ENCODE measurements at places on chromosomes 6 and 20.

DNA sequence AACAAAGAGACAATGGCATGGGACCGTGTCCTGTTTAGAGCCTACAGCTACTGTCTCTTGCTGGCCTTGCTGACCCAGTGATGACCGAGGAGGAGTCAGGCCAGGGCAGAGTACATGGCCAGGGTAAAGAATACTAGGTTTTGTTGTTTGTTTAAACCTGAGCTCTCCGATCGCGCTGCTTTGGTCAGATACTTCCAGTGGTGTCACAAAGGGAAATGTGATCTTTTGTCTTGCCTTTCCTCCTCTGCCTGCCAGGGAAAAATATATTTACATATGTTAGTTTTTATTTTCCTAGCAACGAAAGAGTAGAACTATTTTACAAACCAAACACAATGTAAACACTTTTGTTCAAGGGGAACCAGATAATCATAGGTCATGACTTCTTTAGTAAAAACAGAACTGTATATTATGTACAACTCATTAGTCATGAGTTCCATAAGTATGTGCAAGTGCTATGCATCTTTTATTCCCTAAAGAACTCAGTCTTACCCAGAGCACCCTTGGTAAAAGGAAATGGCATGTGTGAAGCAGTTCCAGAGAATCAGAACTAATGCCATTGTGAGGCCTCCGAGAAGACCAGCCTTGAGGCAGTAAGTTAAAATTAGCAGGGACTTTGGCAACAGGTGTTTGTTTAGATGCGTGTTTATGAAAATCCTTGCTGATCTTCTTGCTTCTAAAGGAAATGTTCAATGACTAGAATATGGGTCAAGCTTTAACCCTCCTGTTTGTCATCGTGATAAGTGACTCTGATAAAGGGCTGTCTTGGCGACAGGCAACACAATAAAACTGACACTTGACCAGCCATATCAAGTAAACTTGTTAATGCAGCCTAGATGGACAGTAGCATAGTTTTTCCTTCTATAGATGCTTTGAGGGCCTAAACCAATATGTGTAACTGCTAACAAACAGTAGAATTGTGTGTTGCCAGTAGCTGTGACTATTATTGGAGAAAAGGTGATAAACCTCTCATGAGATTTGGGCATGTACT is 204.6 kb downstream of the NKAIN2 start:
- no peak for DNase-seq

- no peak for DNase-seq
These were observed 220.4 kb downstream of the KIF16B start for GRCh38 chr20:16352751-16353416.

DNA sequence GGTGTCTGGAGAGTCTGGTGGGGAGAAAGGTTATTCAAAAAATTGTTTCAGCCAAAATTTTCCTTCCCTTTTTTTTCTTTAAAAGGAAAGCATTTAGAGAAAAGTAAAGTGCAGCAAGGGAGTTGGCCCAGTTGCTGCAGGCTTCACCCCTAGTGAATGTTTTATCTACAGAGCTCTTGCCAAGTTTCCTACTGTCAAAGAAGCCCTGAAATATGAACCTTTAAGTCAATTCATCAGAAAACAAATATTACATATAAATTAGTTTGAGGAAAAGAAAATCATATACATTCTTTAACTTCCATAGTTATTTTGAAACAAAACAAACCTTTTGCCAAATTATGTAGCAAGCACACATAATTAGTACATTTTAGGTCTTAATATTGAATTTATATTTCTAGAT is 25.0 kb upstream of the HMGCLL1 start:
- DNase-seq: no peak

GRCh38 chr6:3919130-3919628 is 70.0 kb downstream of the FAM50B start:
- DNase-seq: no peak

DNA sequence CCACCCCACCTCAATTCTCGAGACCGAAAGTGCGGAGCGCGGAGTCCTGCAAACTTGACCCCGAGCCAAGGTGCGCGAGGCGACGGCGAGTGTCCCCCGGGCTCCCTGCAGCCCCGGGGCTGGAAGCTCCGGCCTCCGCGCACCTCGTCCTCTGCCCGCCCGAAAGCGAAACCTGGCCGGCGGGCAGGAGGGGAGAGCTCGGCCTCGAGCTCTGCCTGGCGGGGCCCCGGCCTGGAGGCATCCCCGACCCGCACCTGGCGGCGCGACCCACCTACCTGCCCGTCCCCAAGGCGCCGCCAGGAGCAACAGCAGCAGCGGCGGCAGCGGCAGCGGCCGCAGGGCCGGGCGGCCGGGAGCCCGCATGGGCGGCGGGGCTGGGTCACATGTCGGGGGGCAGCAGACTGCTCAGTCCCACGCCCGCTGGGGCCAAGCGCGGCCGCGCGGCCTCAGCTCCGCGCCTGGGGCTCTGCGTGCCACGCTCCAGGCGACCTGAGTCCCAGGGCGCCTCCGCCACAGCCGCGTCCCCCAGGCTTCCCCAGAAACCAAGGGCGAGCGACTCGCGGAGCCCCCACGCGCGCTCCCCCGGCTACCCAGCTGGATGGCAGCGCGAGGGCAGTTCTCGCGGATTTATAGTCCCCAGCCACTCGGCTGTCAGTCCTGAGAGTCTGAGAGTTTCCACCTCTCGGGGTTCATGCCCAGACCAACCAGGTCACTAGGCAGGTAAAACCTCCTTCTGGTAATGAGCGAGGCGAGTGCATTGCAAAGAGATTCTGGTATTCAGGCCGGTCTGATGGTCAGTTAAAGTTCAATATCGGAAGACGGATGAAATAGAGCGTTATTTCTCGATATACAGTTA is at the start of gene IL20RA:
Gene IL20RA, minus strand, starts transcription at position 600 of the 856 bp plus-strand sequence. Its CDS starts 237 bp downstream, at position 363.
- DNase-seq: no peak

GRCh38 chr6:101422811-101423210 is 29.3 kb downstream of the GRIK2 start:
- no peak for DNase-seq

DNA sequence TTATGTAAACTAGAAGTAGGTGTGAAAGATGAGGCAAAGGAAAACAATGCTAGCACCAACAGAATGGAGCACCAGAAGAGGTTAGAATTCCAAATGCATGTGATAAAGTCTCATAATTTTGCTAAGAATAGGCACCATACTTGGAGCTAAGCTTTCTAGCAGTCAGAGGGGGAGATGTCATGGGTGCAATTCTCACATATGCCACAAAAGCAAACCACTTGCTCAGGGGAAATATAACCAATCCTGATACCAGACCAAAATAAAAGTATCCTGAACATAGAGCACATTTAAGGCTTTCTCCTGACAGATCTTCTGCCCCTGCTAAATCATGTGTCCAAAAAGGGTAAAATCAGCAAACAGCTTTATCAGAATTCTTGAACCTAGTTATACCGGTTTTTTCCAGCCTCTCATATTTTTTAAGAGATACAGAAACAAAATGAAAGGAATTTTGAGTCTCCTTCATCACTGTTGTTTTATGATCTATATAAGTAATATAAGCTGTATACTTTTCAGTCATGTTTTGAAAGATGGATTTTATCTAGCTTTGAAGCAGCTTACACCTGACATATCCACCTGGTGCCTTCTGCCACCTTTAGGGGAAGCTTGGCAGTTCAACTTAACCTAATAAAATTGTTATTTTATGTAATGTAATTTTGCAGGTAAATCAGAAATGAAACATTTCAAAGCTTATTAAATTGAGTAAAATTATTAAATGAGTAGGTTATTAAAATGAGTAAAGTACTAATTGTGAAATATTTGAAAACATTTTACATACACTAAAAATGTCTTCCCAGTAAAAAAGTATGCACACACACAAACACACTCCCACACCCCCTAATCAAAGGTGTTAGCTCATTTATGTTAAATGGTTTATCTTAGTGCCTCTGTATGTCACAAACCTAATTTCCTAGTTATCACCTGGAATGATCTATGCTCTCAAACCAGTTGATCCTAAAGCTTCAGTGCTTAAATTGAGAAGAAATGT is 2.8 kb downstream of the SPO11 start:
- no peak for DNase-seq

- DNase-seq: no peak
These were observed 113.6 kb downstream of the TRERF1 start for GRCh38 chr6:42337985-42338743.

DNA sequence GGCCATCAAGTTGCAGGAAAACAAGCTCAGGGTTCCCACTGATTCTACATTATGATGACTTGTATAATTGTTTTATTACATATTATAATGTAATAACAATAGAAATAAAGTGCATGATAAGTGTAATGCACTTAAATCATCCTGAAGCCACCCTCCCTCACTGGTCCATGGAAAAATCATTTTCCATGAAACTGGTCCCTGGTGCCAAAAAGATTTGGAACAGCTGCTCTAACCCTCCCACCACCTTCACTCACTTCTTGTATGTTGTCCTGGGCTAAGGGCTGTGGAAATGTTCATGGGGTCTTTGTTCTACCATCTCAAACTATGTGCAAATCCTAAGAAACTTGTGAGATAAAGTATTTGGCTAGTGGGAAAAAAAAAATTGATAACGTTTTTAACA is 133.8 kb downstream of the LRRC1 start:
- no peak for DNase-seq

Measured in epithelial cell of prostate (primary cell).